ENCODE measurements at places on chromosomes 11 and 22. TPM values are rescaled to one million over a fixed set of nuclear protein-coding genes. Genes with fewer than 3 reads are reported as not detected.

The RASD2 gene
- polyA plus RNA-seq = 0.13 TPM

The EXT2 gene
- polyA plus RNA-seq = 10.0 TPM

The OR56A1 gene
- polyA plus RNA-seq = not detected

The FOXRED1 gene
- 20.5 TPM for polyA plus RNA-seq

The DNAJB7 gene
- polyA plus RNA-seq = not detected

All from spleen (tissue), 13 donors.